Retina (tissue), 1 donor: ENCODE measurements at places on chromosomes 2 and 18.

DNA sequence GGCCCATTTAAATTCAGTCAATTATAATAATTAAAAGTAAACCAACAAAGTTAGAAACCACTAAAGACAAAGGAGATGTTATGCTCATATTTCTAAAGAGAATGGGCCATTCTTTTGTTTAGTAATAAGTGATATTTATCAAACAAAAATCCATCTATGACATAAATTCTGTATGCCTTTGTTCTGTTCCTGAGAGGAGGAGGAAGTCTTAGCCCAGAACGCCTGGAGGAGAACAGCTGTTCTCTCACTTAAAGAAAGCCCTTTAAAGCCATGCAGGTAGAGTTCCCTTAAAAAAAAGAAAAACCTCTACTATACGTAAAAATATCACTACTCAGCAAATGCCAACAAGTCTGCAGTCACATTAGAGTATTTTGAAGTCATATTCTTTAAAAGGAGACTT is 15.5 kb downstream of the LAMA1 start:
- DNase-seq: no peak

DNA sequence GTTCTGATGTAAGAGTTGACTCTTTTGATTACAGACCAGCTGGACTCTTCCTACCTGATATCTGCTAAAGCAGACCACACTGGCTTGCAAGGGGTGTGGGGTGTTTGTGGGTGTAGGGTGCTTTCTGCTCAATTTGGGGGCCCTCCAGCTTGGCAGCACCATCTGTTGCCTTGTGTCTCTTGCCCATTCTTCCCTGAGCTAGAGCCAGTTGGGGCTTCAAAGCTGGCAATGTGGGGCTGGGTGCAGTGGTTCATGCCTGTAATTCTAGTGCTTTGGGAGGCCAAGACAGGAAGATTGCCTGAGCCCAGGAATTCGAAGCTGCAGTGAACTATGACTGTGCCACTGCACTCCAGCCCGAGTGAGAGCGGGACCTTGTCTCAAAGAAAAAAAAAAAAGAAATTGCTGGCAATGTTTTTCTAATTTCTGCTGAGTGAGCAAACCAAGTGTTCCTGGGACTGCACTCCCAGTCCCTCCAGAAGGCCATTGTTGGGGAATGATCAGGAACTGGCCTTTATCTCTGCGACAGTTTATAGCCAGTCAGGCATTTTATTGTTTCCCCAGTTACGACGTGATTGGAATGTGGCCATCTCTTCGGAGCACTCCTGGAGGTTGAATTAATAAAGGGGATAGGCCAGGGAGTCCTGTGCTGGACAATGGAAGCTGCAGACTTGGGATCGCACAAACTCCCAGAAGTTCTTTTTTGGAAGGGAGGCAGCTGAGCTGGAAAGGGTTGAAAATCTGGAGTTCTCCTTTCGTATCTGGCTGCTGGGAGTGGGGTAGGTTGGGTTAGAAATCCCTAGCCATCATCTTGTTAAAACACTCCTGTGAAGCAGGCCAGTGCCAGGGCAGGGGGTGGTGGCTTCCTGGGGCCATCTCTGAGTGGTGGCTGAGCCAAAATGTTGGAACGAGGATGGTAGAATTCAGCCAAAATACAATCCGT is 57.2 kb downstream of the LIPG start:
- peak; percentile 38 for DNase-seq

DNA sequence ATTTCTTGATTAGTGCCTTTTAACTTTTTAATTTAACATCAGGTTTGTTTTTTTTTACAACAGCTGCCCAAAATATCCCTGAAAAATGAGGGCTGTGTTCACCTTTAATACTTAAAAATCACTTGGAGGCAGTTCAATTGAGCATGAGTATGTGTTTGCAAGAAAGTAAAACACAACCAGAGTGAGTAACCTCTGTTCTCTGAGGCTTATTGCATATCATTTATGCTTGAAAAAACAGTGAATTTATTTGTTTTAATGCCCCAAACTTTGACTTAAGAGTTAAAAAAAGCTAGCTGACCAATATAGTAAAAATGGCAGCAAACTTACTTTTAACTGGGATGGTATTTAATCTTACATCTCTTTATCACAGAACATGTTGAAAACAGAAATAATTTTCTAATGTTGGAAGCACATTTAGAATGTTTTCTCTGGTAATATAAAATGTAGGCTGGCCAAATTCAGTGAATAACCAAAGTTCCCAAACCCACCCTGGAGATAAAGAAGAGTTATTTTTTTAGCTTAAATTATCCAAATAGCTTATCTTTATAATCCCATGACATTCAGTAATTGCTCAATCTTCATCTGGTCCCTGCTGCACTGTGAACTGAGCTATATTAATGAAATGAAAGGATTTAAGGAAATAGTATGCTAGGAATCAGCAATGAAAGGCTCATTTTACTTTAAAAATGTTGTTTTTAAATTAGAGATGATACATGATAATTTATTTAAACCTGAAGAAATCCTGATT is 24.8 kb upstream of the EFEMP1 start:
- DNase-seq: no peak

- DNase-seq: no peak
These were observed 158.3 kb downstream of the WDSUB1 start for GRCh38 chr2:159128191-159128590.

DNA sequence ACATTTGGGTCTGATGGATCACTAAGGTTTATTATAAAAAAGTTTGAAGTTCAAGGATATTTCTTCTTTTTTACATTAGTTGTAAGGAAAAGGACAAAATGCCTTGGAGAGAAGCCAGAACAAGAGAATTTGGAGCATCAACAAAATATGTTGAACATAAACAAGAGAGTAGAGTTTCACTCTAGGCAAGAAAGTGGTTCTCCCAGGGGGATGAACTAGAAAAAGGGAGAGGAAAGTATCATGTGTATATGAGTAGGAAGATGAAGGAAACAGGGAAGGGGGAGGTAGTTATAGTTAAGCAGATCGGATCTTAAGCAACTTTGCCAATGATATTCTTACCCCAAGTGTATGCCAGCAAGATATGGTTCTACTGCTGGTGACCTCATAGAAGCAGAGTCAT is 63.8 kb upstream of the GALNT3 start:
- DNase-seq: no peak

GRCh38 chr2:39188960-39189494 is 54.7 kb downstream of the CDKL4 start:
- no peak for DNase-seq

DNA sequence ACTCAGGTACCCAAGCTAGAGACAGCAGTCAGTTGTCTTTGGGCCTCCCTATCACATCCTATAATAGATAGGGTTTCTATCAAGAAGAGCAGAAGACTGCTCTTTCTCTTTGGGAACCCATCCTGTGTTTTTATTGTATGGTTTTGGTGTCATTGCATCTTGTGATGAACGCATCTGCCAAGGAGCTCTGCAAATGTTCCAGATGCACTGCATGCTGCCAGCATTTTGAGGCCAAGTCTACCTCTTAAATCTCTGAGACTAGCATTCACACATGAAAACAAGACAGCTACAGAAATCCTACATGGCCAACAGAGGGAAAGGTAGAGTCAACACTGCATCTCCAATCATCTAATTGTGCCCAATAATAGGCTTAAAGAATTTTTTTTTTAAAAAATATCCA is 14.0 kb downstream of the SEMA4F start:
- DNase-seq: no peak

DNA sequence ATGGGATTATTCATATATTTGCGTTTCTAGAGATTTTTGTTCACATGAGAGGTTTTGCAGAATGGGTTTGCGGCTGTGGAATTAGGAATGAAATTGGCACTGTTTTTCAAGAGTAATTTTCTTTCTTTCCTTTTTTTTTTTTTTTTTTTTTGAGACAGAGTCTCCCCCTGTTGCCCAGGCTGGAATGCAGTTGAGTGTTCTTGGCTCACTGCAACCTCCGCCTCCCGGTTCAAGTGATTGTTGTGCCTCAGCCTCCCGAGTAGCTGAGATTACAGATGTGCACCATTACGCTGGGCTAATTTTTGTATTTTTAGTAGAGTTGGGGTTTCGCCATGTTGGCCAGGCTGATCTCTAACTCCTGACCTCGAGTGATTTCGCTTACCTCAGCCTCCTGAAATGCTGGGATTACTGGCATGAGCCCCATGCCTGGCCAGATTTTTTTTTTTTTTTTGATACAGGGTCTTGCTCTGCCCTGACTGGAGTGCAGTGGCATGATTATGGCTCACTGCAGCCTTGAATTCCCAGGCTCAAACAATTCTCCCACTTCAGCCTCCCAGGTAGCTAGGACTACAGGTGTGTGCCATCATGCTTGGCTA is 65.3 kb downstream of the MIB1 start:
- DNase-seq: no peak

GRCh38 chr2:144230448-144231085 is 289.4 kb downstream of the ZEB2 start:
- DNase-seq: no peak

GRCh38 chr2:175627405-175627804 is 374.7 kb downstream of the LNPK start:
- no peak for DNase-seq

GRCh38 chr2:227256605-227257004 is 68.4 kb upstream of the MFF start:
- DNase-seq: no peak

DNA sequence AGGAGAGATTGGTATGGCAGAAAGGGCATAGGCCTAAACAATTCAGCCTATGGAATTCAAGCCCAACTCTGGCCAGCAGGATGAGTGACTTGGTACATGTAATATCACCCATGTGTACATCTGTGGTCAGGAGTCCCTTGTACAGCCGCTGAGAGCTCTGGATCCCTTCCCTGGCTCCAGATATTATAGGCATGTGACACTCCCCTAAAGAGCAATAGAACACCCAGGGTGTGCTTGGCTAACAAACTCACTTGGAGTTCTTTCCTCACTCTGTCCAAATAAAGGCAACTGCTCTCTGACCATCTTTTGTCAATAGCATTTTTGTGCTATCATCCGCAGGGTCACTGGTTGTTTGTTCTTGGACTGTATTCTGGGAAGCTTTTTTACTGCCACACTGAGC is 197.4 kb upstream of the NCKAP5 start:
- no peak for DNase-seq

- DNase-seq: peak; percentile 24
These were observed 61.4 kb downstream of the SOS1 start for GRCh38 chr2:39059366-39059952.

GRCh38 chr18:50507120-50507590 is 52.7 kb upstream of the MAPK4 start:
- peak; percentile 79 for DNase-seq

GRCh38 chr2:7034303-7034702 is 117.1 kb downstream of the RNF144A start:
- DNase-seq: no peak

DNA sequence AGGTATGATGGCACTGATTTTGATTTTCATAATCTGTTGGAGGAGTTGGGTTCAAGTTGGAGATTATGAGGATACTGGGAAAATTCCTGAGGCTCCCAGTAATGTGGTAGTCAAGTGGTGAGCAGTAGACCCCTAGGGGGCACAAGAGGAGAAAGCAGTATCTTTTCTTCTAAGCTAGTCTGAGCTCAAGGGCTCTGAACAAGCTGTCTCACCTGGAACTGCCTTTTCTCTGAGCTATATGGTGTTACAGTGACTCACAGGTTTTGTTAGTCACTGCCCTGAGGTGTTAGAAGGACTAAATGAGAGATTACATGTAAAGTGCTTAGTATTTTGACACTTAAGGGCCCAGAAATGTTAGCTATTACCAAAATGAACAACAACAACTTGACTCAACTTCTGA is 42.2 kb downstream of the CD302 start:
- DNase-seq: no peak

DNA sequence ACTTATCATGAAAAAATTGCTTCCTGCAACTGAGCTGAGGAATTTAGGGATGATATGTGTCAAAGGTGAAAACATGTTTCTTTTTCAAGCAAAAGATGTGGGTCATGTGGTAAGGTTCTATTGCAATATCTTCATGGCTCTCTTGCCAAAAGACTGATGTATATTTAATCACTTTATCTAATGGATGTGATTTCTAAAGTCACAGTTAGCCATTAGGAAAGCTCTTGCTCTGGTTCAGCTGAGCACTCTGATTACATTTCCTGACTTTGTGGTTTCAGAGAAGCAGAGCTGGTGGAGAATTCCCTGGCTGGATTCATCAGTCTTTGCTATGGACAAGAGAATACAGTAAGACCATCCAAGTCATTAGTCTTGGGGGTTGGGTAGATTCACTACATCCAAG is 24.4 kb downstream of the SCN9A start:
- no peak for DNase-seq

GRCh38 chr2:45941531-45942236 is 290.2 kb downstream of the PRKCE start:
- peak; percentile 79 for DNase-seq

DNA sequence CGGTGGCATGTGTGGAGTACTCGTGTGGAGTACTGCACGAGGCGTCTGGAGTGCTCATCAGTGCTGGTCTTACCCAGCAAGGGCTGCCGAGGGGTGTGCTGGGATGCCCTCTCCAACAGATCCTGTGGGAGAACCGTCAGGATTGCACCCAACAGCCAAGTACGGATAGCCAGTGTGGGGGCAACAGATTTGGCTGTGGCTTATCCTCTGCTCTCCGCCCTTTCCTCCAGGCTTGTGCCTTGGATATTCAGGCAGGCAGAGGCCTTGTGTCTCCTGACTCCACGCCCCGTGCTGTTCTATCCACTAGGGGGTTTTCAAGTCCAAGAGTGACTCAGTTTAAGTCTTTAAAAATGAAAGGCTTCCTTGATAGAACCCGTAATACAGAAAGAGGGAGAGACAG is 321.0 kb upstream of the HS6ST1 start:
- no peak for DNase-seq

DNA sequence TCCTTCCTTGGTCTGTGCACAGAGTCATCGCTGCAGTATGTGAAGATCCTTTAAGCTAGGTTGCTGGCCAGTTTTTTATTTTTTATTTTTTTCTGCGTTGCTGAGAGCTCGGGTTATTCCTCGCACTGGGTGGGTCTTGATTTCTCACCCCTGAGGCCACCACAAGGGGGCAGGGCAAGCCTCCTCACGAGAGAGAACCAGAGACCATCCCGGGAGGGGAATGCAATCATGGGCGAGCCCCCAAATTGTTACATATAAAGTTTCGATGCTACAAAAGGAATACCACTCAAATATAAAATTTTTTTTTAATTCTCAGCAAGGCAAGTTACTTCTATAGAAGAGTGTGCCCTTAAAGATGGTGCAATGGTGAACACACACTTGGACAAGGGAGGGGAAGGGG is 24.9 kb downstream of the HTR2B start:
- no peak for DNase-seq

- DNase-seq: no peak
These were observed 129.3 kb downstream of the CAPN13 start for GRCh38 chr2:30677861-30678385.

DNA sequence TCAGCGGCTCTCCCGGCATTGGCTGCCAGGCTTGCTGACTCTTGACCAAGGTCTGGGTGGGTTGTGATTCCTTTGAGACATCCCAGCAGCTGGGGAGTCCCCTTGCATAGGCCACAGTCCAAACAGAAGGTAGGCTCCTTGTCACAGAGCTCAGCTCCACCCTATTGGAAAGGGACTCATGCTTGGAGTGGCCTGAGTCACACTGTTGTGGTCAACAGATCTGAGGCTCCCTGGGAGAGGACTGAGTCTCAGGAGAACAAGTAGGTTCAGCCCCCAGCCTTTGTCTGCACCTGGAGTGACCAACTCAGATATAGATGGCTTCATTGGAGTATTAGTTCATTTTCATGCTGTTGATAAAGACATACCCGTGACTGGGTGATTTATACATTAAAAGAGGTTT is 32.1 kb upstream of the SH3BP4 start:
- no peak for DNase-seq
